Breast epithelium (tissue), 4 donors: ENCODE measurements at places on chromosomes 16 and 17.

DNA sequence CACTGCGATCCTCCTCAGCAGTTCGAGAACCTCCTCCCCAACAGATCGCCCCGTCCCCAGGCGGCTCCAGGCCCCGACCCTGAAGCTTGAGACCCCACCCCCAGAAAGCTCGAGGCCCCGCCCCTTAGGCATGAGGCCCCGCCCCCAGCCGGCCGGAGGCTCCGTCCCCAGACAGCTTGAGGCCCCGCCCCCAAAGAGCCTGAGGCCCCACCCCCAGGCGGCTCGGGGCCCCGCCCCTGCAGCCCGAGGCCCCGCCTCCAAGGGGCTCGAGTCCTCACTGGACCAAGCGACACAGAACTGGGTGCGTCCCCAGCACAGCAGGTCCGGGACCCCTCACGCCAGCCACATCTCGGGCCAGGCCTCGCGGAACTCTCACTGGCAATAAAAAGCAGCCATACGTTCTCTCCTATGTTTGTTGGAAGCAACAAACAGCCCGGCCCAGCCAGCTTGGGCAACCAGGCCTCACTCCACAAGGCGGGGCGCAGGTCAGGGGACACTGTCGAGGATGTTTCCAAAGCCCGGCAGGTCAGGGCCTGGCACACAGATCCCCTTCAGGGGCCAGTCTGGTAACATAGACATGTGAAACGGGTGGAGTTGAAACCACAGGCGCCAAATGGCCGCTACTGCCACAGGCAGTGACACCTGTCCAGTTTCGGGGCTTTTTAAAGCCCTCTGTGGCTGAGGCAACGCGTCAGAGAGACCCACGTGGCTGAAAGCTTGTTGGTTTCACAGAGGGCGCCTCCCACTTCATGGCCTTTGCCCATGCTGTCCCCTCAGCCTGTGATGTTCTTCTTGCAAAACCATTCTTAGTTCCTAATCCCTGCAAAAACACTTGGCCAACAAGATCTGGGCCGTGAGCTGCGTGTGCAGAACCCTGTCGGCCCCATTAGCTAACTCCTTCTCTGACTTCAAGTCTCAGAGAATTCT is 224.2 kb downstream of the PARN start:
- DNase-seq = no peak

- peak; percentile 38 for DNase-seq
Observed at GRCh38 chr17:80803451-80804428, 187.9 kb upstream of the CHMP6 start.

- DNase-seq = no peak
Observed at GRCh38 chr17:72618001-72618509, 474.4 kb downstream of the SLC39A11 start.

GRCh38 chr16:74574146-74574545 is 32.8 kb downstream of the GLG1 start:
- DNase-seq = no peak

DNA sequence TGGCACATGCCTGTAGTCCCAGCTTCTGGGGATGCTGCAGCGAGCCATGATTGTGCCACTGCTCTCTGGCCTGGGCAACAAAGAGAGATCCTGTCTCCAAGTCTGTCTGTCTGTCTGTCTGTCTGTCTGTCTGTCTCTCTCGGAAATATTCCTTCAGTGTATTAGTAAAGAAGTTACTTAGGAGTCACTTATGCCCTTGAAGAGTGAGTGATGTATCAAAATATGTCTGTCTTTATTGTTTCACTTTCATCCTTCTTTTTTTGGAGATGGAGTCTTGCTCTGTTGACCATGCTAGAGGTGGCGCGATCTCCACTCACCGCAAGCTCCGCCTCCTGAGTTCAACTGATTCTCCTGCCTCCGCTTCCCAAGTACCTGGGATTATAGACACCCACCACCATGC is 410.5 kb downstream of the WWOX start:
- DNase-seq = no peak

- no peak for DNase-seq
Observed at GRCh38 chr16:58021661-58022551, 3.6 kb upstream of the MMP15 start.

GRCh38 chr17:63753215-63753614 is 11.6 kb upstream of the STRADA start:
- DNase-seq = no peak
